ENCODE measurements at places on chromosomes 11 and 22.
A peak's percentile ranks its signal among the peaks of the same experiment; 100 is the strongest.

GRCh38 chr11:44226945-44227344, 83.0 kb downstream of the ALX4 start:
- DNase-seq = no peak

- no peak for DNase-seq
These were observed 1156.8 kb downstream of the LRRC4C start for GRCh38 chr11:40302669-40303068.

- DNase-seq = peak; percentile 63
These were observed 35.7 kb upstream of the DKK3 start for GRCh38 chr11:12043959-12044791.

DNA sequence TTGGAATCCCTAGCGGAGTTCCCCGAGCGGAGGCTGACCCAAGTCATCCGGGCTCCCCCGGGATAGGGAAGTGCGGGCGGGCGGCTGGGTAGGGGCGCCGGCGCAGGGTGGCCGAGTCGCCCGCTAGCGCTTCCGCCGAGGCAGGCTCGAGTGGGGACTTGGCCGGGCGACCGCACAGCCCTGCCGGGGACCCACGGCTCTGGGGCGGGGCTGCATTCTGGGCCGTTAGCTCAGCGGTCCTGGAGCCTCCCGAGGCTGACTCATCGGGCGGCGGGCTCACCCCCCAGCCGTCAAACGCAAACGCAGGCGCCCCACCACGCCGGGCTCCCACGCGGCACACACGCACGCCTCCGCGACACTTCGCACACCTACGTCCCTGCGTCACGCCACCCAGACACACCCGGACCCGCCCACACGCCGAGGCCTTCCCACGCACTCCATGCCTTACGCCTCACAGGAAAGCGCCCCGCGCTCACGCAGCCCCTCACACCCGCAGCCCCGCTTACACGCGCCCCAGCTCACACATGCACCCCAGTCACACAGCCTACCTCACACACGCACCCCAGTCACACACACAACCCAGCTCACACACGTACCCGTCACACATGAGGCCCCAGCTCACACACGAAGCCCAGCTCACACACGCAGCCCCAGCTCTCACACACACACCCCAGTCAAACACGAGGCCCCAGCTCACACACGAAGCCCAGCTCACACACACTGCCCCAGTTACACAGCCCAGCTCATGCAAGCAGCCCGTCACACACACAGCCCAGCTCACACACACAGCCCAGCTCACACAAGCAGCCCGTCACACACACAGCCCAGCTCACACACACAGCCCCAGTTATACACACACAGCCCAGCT, 1.2 kb downstream of the PHLDB1 start:
- peak; percentile 86 for DNase-seq

GRCh38 chr11:44029507-44029845, 18.3 kb upstream of the ACCSL start:
- no peak for DNase-seq

DNA sequence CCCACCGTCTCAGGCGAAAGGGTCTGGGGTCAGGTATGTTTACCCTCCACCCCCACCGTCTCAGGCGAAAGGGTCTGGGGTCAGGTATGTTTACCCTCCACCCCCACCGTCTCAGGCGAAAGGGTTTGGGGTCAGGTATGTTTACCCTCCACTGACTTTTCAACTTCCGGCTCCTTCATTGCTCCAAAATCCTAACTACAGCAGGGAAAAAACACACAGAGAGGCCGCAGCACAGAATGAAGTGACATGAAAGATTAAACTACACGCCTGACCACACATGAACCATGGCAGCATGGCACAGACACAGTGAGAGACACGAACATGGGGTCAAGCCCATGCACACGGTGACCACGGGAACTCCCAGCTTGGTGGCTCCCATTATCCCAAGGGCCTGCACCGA, 634.9 kb upstream of the B3GAT1 start:
- no peak for DNase-seq

DNA sequence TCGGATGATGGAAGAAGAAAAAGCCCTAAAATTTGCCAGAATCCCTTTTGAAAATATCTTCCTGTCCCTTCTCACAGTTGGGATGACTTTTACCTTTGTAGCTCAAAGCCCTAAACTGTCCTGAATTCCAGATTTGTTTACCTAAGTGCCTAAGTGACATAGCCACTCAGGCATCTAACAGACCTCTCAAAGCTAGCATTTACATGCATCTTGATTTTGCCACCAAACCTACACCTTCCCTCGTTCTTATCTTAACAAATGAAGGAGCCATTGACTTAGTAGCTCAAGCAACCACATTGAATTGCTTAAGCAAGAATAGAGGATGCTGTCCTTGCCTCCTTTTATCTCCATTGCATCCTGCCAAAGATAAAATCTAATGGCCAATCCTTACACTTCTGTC, 198.4 kb upstream of the NTM start:
- no peak for DNase-seq

- no peak for DNase-seq
These were observed 3.3 kb upstream of the MIEF1 start for GRCh38 chr22:39498802-39499201.

DNA sequence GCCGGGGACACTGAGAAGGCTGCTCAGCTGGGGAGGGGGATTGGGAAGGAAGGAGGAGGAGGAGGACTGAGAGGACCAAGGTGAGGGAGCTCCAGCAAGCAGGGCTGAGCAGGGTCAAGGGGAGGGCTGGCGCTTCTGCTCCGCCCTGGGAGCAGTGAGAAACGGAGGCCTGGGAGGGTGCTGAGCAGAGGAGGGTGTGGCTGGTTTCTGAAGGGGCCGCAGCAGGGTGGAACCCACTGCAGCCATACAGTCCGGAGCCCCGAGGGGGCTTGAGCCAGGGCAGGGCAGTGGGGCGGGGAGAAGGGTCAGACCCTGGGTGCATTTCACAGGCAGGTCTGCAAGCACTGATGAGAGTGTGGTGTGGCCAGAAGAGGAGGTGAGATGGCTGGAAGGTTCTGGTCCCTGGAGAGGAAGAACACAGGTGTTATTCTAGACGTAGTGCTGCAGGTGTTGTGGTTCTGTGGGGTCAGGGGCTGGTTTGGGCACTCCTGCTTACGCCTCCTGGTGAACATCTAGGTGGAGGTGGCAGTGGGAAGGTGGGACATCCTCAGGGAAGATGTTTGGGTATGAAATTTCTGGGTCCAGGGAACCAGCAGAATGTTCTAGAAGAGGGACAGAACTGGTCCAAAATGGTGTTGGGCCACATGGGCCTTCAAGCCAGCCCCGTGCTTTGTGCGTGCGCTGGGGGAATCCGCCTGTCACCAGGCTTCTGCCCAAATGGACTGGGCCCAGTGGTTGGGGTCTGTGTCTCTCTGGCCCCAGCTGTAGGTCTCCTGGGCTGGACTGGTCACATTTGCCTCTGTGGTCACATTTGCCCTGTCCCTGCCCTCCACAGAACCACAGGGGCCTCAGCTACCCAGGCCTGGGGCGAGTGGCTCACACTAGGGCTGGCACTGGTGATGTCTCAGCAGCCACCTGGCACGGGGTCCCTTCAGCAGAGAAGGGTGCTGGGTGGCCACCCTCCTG, 714.7 kb downstream of the BRD1 start:
- no peak for DNase-seq

- no peak for DNase-seq
These were observed 90.4 kb upstream of the BIRC3 start for GRCh38 chr11:102226702-102227490.

DNA sequence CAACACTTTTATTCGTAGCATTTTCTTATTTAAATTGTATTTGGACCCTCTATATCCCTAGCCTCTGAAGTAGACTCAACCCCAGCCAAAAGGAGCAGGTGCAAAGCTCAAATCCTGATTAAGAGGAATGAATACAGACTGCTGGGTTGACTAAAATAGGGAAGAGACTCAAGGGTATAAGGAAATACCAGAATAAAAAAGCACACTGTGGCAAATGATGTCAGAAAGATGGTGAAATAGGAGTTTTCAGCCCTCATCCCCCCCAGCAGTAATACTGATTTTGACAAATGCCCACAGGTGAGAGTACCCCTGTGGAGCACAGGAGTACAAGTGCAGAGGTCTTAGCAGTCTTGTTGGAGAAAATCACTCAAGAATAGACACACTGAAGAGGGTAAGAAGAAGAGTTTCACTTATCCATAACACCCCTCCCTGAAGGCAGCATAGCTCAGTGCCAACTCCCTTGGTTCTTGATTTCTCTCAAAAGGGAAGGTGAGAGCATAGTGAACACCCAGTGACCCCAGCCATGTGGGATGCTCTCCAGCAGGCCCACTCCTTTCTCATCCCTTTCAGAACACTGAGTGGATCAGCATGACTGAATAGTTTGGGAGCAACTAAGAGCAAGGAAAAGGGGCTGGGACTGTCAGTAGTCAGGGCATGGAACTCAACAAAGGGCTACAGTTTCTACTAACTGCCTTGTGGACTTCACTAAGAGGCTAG, 71.7 kb downstream of the TBC1D22A start:
- no peak for DNase-seq

DNA sequence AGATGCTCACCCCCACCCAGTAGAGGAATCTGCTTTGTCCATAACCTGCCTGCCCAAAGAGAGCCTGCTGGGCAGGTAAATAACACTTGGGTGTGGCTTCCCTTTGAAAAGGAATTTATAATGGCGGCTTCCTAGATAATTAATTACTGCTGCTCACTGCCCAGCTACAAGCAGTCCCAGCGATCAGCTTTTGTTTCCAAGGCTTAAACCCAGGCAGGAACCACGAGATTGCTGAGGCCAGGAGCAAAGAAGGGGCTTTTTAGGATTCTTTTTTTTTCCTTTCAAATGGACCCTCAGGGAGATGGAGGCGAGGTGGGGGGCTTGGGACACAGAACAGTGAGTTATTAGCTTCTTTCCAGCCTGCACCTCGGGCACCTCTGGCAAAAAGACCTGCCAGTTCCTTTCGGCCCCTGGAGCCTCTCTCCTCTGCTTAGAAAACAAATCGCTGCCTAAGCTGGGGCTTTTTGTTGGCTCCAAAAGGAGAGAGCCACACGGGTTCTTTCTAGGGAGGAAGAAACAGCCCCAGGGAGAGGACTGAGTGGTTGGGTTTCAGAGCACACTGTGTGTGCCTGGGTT, 107.2 kb downstream of the TSPAN18 start:
- no peak for DNase-seq

- DNase-seq = peak; percentile 48
These were observed 1.6 kb downstream of the NCR3LG1 start for GRCh38 chr11:17352950-17353820.

- no peak for DNase-seq
These were observed 673.0 kb upstream of the CHORDC1 start for GRCh38 chr11:90895850-90896249.

- no peak for DNase-seq
These were observed 77.6 kb downstream of the PLEKHA7 start for GRCh38 chr11:16936643-16937042.

- no peak for DNase-seq
These were observed 30.5 kb upstream of the TTC28 start for GRCh38 chr22:28710107-28710506.

GRCh38 chr22:49894322-49895054, 23.8 kb downstream of the ALG12 start:
- no peak for DNase-seq

DNA sequence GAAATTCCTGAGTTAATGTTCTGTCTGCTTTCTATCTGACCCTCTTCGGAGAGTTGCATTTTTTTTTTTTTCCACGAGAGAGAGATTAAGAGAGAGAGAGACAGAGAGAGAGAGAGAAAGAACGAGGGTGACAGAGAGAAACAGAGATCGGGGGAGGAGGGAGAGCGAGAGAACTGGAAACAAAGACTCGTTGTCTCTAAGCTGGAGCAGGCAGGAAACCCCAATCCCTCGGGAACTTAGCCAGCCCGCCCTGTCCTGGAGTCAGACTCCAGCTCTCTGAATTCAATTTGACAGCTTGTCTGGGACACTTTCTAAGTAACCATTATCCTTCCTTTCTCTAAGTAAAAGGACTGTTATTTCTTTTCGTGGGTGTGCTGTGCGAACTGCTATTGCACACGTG, 76.9 kb downstream of the KCNJ1 start:
- DNase-seq = no peak

GRCh38 chr11:16261836-16262644, 94.3 kb downstream of the SOX6 start:
- no peak for DNase-seq

GRCh38 chr11:64415286-64415685, 56.3 kb downstream of the RPS6KA4 start:
- no peak for DNase-seq

DNA sequence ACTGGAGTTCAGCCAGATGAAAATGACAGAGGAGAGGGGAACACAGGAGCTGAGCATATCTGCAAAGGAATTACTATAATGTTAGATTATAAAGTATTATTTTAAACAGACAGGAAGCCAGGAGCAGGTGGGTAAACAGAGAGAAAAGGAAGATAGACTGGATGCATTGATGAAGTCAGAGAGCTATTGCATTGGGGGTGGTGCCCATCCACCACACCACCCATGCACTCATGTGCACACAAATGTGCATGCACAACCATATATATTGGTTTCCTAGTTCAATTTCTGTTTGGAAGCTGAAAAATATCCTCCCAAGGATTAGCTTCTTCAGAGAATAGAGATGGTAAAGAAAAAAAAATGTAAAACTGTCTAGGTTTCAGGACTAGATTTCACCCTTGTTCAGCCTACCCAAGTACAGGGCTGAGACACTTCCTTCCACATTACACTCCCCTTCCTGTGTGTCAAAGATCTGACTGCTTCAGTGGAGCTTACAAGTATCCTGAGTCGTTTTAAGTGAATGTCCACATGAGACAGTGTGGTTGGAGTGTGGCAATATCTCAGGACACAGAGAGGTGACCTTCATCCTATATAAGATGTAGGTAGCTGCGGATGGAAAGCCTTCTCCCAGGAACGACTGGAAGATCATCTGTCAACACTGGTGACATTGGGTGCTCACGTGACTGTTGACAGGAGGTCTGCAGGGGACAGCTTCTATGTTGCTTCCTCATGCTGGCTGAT, 12.2 kb upstream of the SMPD1 start:
- DNase-seq = peak; percentile 12

- no peak for DNase-seq
These were observed 4.3 kb upstream of the OSBPL5 start for GRCh38 chr11:3169255-3170043.

DNA sequence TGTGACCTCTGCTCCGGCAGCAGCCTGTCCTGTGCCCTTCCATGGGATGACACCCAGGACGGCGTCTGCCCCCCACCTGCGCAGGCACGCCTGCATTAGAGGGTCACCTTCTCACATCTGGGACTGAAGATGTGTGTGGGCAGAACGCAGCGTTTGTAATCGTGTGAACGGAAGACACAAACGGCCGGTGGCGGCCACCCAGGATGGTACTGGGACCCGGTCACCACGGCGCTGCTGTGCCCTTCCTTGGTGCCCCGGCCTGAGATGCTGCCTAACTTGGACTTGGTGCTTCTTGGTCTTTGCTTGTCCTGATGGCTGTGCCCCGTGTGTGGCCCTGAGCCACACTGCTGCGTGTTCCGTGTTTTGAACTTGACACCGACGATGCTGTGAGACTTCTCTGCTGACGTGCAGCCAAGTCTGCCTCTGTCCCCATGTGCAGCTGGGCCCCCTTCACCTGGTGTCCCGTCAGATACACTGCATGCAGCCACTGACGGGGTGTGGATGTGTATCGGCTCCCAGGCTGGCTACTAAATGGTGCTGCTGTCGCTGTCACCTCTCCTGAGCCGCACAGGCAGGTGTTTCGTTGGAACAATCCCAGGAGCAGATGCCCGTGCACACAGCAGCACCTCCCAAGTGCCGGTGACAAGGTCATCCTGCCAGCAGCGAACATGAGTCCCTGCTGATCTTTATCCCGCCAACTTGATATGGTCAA, 21.4 kb downstream of the YPEL1 start:
- no peak for DNase-seq

Data from CD4-positive, alpha-beta T cell treated with Interleukin-21 for 1 hour (primary cell).